ENCODE measurements at places on chromosomes 16 and 17.

- no peak overlapping the region for H3K27ac ChIP-seq
- H3K36me3 ChIP-seq, result peaks cover 28% of the 10 kb centered on the region
- H3K27me3 ChIP-seq, result no peaks in the 10 kb centered on the region
- no peak overlapping the region for H3K4me3 ChIP-seq
- H3K4me1 ChIP-seq, result no peaks in the 10 kb centered on the region
Observed at GRCh38 chr17:7004398-7005253, 7.8 kb upstream of the RNASEK start.

DNA sequence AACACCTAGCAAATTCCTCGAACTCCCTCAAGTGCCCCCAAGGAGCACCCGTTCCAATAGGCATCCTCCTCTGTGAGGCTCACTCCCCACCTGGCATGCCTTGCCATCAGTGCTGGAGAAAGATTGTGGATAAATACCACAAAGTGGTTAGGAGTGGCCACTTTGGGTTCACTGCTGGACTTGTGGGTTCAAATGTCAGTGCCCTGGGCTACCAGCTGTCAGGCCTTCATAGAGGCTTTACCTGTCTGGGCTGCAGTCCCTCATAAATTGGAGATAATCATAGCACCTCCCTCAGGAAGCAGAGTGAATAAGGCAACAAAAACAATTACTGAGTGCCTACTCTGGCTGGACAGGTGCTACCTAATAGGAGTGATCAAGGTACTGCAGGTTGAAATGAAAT lies 1.5 kb upstream of the SYT17 start:
- H3K27me3 ChIP-seq, result no peaks in the 10 kb centered on the region
- no peak for DNase-seq
- H3K4me3 ChIP-seq, result no peak overlapping the region
- no peak overlapping the region for H3K27ac ChIP-seq

- H3K4me3 ChIP-seq, result no peak overlapping the region
- peaks cover 3% of the 10 kb centered on the region for H3K4me1 ChIP-seq
- no peak overlapping the region for H3K27ac ChIP-seq
Observed at GRCh38 chr16:14121142-14121541, 50.0 kb downstream of the MRTFB start.

DNA sequence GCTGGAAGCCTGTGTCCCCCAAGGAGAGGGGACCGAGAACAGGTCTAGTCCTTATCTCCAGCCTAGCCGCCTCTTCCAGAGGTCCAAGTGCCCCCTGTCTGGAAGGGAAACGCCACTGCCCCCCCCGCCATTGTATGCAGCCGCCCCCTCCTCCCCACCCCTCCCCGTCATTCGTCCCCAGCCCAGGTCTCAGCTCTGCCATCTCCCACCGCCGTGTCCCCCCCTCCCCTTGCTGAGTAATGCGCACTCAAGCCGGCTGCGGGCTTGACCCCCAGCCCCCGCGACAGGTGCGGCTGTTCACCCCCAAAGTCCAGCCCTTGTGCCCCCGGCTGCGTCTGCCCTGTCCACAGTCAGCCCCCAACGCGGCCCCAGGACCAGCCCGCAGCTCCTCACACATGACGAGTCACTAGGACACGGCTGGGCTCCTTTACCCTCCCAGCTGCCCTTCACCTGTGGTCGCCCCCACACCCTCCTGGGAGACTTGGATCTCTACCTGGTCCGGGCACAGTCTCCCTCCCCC lies 622 bp downstream of the GPRC5B start:
- peak overlapping the region; percentile 57 for H3K4me3 ChIP-seq
- no peaks in the 10 kb centered on the region for H3K36me3 ChIP-seq
- H3K4me1 ChIP-seq, result peaks cover 27% of the 10 kb centered on the region
- no peak overlapping the region for H3K27ac ChIP-seq

- H3K4me3 ChIP-seq, result no peak overlapping the region
- no peak overlapping the region for H3K27ac ChIP-seq
- no peaks in the 10 kb centered on the region for H3K27me3 ChIP-seq
- no peak for DNase-seq
Observed at GRCh38 chr17:35630530-35631148, 43.5 kb downstream of the AP2B1 start.

GRCh38 chr17:57530026-57530425 lies 215.1 kb downstream of the CCDC182 start:
- no peaks in the 10 kb centered on the region for H3K36me3 ChIP-seq
- DNase-seq, result no peak
- H3K4me1 ChIP-seq, result peaks cover 9% of the 10 kb centered on the region
- H3K27ac ChIP-seq, result no peak overlapping the region
- no peak overlapping the region for H3K4me3 ChIP-seq

DNA sequence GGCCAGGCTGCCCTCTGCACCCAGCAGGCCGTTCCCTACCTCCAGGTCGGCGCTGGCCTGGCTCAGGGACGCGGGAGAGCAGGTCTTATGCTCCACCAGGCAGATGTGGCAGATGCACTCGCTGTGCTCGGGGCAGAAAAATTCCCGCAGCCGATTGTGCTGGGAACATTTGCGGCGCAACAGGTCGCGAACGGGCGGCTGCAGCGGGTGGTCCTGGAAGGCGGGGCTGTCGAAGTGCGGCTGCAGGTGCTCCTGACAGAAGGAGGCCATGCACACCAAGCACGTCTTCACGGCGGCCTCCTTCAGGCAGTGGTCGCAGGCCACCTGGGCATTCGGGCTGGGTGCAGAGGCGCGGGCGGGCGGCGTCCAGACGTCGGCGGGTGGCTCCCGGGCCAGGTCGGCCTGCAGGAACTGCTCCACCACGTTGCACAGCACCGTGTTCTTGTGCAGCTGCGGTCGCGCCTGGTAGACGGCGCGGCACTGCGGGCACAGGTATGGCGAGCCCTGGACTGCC lies 439 bp downstream of the TRIM25 start:
- H3K27ac ChIP-seq, result peak overlapping the region; percentile 98
- no peaks in the 10 kb centered on the region for H3K27me3 ChIP-seq
- H3K4me1 ChIP-seq, result peaks cover 26% of the 10 kb centered on the region
- H3K4me3 ChIP-seq, result peak overlapping the region; percentile 82

DNA sequence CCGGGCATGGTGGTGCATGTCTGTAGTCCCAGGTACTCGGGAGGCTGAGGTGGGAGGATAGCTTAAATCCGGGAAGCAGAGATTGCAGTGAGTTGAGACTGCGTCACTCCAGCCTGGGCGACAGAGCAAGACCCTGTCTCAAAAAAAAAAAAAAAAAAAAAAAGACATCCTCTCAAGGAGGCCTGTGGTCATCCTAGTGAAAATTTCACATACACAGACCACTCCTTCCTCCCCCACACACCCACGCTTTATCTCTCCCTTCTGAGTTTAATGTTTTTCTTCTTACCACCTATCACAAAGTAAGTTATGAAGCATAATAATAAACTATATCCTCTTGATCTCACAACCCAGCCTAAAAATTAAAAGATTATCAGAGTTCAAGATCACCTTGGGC lies 1.3 kb upstream of the NOL11 start:
- no peak overlapping the region for H3K4me3 ChIP-seq
- H3K27ac ChIP-seq, result no peak overlapping the region
- no peak for DNase-seq
- H3K4me1 ChIP-seq, result no peaks in the 10 kb centered on the region

DNA sequence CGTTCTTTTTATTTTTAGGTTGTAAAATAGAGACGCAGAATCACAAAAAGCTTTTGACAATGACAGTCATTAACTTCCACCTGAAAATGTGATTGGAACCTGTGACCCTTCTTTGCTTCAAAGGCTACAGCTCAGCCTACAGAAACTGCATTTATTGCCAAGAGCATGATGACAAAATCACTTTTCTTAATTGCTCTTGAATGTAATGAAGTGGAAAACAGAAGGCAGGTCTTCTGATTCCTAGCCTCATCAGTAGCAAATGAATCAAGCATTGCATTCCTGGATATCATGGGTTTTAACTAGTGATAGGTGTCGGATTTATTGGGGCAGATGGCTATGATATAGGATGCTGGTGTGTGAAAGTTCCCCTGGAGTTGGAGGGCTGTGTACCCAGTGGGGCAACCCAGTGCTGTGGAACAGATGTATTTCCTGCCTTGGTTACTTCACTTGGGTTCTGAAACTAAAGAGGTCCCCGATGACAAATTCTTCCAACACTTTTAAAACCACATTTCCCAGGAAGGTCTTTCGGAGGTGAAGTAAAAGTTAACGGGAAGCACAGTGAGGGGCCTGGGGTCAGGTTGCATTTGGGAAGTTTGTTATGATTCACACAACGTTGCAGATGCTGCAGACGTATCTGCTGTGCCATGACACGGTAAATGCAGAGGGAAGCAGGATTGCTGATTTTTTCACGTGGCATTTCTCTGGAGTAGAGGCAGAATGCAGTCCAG lies 127.5 kb downstream of the HS3ST3A1 start:
- no peaks in the 10 kb centered on the region for H3K36me3 ChIP-seq
- H3K27me3 ChIP-seq, result no peaks in the 10 kb centered on the region
- H3K4me3 ChIP-seq, result no peak overlapping the region

DNA sequence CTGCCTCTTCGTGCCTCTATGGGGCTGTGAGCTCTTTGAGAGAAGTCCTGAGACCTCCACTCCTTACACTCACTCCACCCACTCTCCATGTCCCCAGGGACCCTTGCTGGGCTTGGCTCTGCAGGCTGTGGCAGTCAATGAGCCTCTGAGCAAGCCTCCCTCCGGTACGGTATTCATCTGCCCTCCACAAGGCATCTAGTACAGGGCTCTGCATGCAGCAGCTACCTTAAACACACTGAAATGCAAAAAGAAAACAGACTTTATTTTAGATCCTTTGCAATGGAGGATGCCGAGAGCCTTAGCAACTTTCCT lies 38.9 kb upstream of the SMPD3 start:
- H3K36me3 ChIP-seq, result no peaks in the 10 kb centered on the region
- H3K27ac ChIP-seq, result no peak overlapping the region
- no peaks in the 10 kb centered on the region for H3K27me3 ChIP-seq
- H3K4me3 ChIP-seq, result no peak overlapping the region
- peaks cover 3% of the 10 kb centered on the region for H3K4me1 ChIP-seq

DNA sequence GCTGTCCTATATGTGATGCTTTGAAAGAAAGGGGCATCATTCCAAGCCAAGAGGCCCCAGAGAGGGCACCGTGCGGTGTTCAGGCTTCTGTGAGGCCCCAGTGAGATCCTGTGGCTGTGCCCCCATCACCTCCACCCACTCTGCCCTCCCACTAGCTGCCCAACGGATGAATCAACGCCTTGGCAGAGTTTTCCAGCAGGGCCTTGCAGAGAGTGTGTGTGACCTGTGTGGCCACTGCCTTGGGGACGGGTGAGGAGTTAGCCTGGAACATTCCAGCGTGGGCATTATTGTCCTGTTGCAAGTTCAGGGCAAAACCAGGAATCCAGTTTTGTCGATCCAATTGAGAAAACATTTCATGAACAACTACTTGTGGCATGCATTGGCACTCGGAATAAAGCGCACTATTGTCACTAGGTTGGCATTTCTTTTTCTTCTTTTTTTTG lies 53.7 kb downstream of the SF3B3 start:
- no peak overlapping the region for H3K4me3 ChIP-seq
- no peak for DNase-seq
- H3K36me3 ChIP-seq, result peaks cover 8% of the 10 kb centered on the region

DNA sequence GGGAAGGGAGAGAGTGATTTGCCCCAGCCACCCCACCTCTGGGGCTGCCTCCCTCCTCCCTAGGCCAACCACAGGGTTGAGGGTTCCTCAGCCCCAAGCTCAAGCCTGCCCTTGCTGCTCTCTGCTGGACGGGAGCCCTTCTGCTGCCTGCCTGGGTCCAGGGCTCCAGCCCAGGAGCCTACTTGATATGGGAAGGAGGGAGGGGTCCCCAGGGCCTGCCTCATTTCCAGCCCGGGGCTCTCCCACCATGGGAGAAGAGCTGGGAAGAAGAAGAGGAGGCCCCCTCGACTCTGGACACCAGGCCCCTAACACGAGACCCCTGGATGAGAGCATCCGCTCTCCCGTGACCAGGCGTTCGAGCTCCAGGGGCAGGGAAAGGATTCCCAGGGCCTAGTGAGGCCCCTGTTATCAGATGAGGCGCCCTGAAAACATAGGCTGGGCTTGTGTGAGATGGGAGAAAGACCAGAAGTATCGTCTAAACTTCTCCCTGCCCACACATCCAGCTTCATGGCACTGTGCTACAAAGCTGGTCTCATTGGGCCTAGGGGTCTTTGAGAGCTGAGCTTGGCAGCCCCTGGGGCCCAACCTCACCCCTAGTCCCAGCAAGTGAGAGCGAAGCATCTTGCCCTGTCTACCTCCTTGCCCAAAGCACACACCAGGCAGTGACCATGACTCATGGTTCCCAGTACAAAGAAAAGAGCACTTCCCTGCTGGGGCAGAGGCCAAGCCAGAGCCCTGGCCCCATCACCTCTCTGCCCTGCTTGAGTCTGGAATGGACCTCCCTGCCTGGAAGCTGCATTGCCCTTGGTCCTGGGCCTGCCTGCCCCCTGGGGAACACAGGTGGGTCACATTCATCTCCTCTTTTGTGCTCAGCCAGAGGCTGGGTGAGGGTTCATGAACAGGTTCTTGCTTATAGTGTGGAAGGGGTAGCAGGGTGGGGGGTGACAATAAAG lies 987 bp downstream of the SLC16A5 start:
- no peak for DNase-seq
- peak overlapping the region; percentile 99 for H3K27ac ChIP-seq
- H3K27me3 ChIP-seq, result no peaks in the 10 kb centered on the region
- no peaks in the 10 kb centered on the region for H3K36me3 ChIP-seq
- peaks cover 23% of the 10 kb centered on the region for H3K4me1 ChIP-seq
- H3K4me3 ChIP-seq, result peak overlapping the region; percentile 66

- H3K27me3 ChIP-seq, result no peaks in the 10 kb centered on the region
- peaks cover under 1% of the 10 kb centered on the region for H3K4me1 ChIP-seq
- peak overlapping the region; percentile 89 for H3K27ac ChIP-seq
- no peak for DNase-seq
- H3K36me3 ChIP-seq, result peaks cover 39% of the 10 kb centered on the region
- peak overlapping the region; percentile 90 for H3K4me3 ChIP-seq
Observed at GRCh38 chr17:81510785-81511553, 1.6 kb downstream of the ACTG1 start.

- H3K36me3 ChIP-seq, result peaks cover 13% of the 10 kb centered on the region
- H3K4me3 ChIP-seq, result peak overlapping the region; percentile 69
- H3K4me1 ChIP-seq, result peaks cover 9% of the 10 kb centered on the region
- no peaks in the 10 kb centered on the region for H3K27me3 ChIP-seq
Observed at GRCh38 chr16:2428784-2429033, 538 bp upstream of the CCNF start.

- DNase-seq, result peak; percentile 93
- no peaks in the 10 kb centered on the region for H3K36me3 ChIP-seq
- no peaks in the 10 kb centered on the region for H3K4me1 ChIP-seq
- H3K27me3 ChIP-seq, result peaks cover 45% of the 10 kb centered on the region
Observed at GRCh38 chr17:49995055-49995738, at the start of gene DLX3. Gene DLX3, minus strand, starts transcription at chr17:49995224. Its CDS starts 226 bp downstream, at chr17:49994998.
